HT-29 (cell line): ENCODE measurements at places on chromosomes 4 and X. TPM values are rescaled to one million over a fixed set of nuclear protein-coding genes. Genes with fewer than 3 reads are reported as not detected.

The USP26 gene
- not detected in 2 replicates for total RNA-seq

DNA sequence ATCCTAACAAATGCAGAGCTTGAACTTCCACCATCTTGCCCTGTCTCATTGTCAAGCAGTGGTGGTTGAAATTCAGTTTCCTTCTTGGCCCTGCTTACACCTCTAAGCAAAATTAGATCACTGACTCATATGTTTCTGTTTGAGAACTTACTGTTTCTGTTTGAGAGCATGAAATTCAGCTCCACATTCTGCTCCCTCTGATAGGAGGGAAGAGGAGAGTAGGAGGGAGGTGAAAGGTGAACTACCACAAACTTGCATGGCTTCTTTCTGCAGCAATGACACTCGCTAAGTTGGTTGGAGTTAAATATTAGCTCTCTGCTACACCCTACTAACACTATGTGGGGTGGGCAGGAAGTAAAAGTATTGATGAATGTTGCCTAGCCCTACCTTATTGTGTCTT, 117.8 kb upstream of the EDA2R start:
- peak; percentile 83 for DNase-seq

DNA sequence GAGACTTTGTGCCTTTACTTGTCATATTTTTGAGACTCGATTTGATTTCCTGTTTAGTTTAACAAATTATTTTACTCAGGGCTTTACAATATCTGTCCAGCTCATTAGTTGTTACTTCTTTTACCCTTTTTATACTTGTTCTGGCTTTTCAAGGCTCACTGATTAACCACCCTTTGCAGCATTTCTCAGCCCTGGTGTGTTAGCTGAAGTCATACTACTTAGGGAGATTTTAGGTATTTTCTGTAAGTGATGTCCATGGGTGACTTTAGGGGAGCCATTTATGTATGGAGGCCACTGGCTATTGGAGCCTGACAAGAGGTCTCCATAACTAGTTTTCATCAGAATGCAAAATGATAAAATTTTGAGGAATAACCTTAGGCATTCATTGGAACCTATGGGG, 147.2 kb downstream of the RPA4 start:
- no peak for DNase-seq

The XAGE1A gene
- not detected in 2 replicates for total RNA-seq

The SMIM43 gene
- not detected in 2 replicates for total RNA-seq

The MAGEA1 gene
- not detected in 2 replicates for total RNA-seq

- peak; percentile 41 for DNase-seq
Measured at GRCh38 chrX:7586126-7586525, 256.8 kb upstream of the VCX start.

The ITIH6 gene
- total RNA-seq: 0.20 TPM in 1 of 2 replicates, not detected in the other

DNA sequence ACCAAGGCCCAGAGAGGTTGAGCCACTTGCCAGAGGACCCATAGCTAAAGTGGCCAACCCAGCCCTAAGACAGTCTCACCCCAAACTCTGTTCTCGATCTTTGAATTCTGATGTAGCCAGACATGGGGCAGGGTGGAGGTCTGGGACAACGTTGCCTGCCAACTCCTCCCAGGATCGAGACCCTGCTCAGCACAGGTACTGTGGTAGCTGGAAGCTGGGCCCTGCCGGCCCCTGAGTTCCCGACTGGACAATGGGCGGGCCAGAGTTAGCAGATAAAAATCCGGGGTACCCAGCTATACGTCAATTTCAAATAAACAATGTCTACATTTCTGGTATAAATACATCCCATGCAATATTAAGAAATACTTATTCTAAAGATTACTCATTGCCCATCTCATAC, 35.3 kb downstream of the ADRA2C start:
- no peak for DNase-seq

DNA sequence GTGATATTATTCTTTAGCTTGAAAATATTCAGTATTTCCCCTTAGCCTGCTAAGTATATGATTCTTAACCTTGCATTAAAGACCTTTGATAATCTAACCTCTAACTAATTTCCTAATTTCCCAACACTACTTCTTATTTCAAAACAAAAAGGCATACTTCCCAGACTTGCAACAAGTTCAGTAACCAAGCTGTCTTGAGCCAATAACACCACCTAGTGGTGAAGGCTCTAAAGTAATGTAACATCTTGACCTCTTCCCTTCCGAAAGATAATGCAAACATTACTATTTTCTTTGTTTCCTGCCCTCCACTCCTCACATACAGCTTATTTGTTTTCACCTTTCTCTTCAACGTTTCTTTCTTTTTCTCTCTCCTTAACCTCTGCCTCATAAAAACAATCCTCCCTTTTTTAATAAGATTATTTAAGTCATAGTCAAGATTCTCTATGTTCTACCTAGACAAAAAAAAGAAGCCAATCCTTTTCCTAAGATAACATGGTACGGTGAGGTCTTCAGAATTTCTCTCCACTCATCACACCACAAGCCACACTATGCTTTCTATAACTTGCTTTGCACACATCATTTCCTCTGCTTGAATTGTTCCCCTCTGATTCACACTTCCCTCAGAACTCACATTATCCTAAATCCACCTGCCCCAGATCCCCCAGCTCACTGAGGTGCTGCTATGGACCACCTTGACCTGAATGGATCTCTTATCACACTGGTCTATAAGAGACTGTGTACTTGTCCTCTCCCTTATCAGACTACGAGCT, 3.5 kb downstream of the FAT1 start:
- DNase-seq: peak; percentile 48

GRCh38 chrX:63506320-63506719, 155.2 kb upstream of the SPIN4 start:
- DNase-seq: peak; percentile 58

- peak; percentile 57 for DNase-seq
Measured at GRCh38 chr4:48290146-48290772, 20.6 kb upstream of the TEC start.

DNA sequence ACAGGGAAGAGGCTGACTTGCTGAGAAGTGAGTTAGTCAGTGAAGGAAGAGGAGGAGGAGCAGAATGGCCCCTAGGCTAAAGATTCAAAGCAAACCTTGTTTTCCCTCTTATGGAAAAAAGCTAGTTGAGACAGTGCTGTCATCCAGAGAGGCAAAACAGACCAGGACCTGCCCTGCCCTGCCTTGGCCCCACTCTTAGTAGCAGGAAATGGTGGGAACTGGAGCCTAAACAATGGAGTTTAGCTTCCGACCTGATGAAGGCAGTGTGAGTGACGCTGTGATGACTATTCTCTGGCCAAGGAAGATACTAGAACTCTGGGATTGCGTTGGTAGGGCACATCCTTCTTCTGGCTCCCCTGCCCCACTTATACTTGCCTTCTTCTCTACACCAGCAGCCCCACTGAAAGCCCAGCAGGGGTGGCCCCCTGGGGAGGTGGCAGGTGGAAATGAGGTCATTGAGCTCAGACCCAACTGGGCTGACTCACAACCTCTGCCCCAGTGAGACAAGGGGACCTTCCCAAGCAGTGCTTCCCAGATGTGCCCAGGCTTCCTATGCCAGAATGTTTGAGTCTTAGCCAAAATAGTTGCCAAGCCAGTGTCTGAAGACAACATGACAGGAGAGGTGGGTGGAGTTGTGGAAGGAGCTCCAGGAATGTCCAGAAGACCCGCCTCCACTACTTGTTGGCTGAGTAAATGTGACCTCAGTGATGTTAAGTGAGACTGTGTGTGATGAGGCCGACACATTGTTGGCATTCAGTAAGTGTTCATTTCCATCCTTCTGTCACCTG, 38.8 kb downstream of the MSN start:
- peak; percentile 43 for DNase-seq

DNA sequence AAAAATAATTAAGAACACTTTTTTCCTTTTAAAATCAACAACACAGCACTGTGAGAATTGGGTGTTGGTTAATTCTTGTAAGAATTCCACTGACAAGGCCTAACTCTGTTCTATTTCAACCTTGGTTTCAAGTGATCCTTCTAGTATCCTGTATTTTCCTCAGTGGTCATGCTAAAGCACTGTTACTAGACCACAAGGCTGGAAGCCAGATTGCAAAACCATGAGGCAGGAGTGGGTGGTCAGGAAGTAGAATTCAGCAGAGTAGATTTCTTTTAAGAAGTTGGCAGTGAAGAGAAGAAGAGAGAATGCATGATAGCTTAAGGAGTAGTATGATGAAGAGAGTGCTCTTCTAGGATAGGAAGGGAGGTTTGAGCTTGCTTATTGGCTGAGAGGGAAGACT, 71.6 kb upstream of the LEF1 start:
- no peak for DNase-seq

The TRPC3 gene
- not detected in 2 replicates for total RNA-seq

GRCh38 chrX:110741213-110741796, 54.3 kb downstream of the CHRDL1 start:
- no peak for DNase-seq

- no peak for DNase-seq
Measured at GRCh38 chr4:6680372-6681034, 13.2 kb upstream of the S100P start.

DNA sequence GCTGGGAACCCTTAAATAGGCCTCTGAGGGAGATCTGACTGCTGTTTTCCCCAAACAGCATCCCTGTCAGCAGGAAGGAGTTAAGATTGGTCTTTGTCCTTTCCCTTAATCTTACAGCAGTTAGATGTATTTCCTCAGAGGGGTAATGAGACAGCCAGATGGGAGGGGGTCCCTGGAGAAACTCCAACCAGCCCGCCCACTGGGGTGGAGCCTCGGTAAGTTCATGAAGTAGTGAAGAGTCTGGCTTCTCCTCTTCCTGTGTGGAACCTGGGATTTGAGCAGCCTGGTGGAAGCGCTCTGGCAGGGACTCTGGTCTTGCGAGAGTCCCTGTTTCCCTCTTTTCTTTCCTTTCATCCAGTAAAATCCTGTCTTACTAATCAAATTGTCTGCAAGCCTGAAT, 330.0 kb downstream of the TLL1 start:
- no peak for DNase-seq

- DNase-seq: no peak
Measured at GRCh38 chr4:83692028-83692427, 156.1 kb downstream of the GPAT3 start.

The CT55 gene
- not detected in 2 replicates for total RNA-seq

- no peak for DNase-seq
Measured at GRCh38 chr4:168863719-168864647, 146.1 kb downstream of the CBR4 start.

DNA sequence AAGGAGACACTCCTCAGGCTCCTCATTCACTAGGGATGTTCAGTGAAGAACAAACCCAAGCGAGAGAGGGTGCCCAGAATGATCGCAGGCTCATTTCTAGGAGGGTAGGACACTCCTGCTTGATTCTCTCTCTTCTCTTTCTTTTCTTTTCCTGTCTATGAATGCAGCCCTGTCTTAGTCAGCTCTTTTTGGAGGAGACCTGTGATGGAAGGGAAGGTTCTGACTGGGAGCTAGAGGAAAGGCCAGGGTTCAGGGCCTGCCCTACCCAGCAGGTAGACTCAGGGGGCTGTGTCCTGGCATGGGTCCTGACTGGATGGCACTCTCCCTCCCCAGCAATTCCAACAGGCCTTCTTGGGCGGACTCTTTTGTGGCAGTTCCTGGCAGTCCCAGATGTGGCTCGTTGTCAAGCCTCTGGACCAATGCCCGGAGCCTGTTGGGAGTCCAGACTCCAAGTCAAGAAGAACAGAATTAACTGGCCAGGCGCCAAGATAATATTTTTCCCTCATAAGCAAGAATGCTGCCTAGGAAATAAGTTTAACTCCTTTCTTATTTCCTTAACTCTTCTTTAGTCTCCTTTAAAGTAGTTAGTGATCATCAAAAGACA, 139.4 kb upstream of the SCML1 start:
- DNase-seq: peak; percentile 85

The SOWAHB gene
- 48.2 and 50.8 TPM in 2 replicates for total RNA-seq

The KIF4A gene
- 20.1 and 21.7 TPM in 2 replicates for total RNA-seq

GRCh38 chr4:41331224-41331623, 74.5 kb downstream of the UCHL1 start:
- DNase-seq: no peak

DNA sequence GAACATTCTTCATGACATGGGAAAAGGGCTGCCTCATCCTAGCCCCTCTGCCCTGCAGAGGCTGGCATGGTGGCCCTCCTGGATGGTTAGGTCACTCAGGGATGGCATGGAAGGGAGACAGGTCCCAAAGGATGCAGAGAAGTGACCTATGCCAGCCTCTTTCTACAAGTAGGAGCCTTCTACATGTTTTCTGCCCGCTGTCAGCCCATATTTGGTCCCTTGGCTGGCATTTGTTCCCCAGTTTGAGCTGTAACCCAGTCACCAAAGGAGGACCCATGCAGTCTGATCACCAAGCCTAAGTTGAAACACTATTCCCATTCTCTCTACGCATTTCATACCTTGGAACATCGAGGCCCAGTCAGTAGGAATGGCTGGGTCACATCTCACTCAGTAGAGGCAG, 95.4 kb downstream of the PJA1 start:
- DNase-seq: no peak

DNA sequence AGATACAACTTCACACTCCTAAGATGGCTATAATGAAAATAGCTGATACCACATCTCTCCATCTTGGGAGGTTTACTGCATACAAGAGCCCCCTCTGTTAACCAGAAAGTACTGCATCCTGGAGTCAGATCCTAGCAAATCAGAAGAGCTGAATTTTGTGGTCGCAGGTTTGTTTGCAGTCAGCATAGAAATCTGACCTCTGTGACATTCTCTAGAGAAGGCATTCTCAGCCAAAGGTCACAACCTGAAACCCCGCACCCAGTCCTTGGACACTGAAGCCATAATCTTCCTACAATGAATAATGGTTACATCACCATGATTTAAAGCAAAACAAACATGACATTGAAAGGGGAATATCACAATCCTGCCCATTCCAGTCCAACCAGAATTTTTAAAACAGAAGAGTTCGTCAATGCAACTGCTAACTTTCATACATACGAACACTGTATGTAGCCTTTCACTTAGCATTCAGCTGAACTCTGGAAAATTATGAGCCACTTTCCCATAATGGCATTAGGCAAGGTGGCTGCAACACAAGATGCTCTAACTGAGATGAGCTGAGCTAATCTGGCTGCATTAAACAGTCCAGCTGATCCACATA, 17.6 kb downstream of the HS6ST2 start:
- DNase-seq: peak; percentile 22

DNA sequence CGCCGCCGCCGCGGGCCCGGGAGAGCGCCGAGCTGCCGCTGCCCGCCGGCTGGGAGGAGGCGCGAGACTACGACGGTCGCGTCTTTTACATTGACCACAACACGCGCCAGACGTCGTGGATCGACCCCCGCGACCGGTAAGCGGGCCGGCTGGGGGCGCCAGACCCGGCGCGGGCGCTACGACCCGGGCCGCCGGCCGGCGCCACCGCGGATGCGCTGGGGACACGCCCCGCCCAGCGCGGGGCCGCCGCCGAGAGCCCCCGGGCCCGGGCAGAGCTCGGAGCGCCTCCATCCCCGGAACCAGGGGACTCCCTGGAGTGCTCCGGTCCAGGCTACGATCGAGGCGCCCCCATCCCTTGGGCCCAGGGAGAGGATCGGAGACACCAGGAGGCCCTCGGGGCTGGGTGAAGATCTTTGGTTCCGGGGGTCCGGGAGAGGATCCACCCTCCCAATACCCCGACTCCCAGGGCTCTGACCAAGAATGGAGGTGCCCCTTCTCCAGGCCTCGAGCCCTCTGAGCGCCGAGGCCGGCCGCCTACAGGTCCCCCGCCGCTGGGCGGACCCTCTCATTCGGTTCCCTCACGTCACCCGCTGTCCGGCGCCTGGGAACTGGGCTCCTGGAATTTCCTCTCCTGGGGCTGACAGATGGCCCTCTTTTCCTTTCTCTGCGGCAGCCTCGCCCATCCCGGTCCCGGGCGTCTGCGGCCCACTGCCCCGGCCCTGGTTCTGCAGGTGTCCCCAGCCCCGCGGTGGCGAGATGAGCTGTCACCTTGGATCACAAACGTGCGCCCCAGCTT, 48.8 kb downstream of the CLDN34 start:
- DNase-seq: no peak

- DNase-seq: no peak
Measured at GRCh38 chrX:73922856-73923455, 360.0 kb downstream of the CHIC1 start.
